ENCODE measurements at places on chromosomes 3 and 15.

DNA sequence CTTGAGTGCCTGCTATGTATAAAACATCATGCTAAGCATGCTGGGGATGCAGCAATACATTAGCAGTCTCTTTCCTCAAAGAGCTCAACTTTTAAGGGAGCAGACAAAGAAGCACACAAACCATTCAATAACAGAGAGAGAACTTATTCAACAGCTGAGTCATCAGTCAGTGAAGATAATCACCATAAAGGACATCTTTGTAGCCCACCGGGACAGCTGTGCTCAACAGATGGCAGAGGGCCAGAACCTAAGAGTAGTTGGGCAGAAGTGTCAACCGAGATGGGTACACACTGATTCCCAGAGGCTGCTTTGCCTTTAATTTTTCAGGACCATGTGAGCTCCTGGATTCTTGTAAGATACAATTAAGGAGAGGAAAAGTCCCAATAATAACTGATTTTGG lies 4.2 kb upstream of the RAB8B start:
- no peak for DNase-seq

- no peak for DNase-seq
Measured at GRCh38 chr3:70974747-70975146, 608.8 kb downstream of the FOXP1 start.

DNA sequence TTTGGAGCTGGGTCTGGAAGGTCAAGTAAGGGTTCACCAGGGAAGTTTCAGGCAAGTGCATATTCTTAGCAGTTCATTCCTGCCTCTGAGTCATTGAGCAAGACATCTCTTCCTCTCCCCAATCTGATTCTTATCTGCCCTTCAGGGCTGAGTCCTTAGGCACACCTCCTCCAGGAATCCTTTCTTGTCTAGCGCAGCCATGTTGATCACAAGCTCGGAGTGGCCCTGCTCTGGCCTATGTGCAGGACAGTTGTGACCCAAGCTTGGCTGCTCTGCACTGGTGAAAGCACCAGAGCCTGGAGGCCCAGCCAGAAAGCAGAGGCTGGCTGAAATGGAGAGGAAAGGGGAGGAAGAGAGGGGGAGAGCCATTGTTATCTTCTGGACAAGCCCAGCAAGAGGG lies 30.9 kb upstream of the MRPS22 start:
- DNase-seq = peak; percentile 42

- DNase-seq = no peak
Measured at GRCh38 chr3:130900959-130901358, 7.1 kb downstream of the ATP2C1 start.

DNA sequence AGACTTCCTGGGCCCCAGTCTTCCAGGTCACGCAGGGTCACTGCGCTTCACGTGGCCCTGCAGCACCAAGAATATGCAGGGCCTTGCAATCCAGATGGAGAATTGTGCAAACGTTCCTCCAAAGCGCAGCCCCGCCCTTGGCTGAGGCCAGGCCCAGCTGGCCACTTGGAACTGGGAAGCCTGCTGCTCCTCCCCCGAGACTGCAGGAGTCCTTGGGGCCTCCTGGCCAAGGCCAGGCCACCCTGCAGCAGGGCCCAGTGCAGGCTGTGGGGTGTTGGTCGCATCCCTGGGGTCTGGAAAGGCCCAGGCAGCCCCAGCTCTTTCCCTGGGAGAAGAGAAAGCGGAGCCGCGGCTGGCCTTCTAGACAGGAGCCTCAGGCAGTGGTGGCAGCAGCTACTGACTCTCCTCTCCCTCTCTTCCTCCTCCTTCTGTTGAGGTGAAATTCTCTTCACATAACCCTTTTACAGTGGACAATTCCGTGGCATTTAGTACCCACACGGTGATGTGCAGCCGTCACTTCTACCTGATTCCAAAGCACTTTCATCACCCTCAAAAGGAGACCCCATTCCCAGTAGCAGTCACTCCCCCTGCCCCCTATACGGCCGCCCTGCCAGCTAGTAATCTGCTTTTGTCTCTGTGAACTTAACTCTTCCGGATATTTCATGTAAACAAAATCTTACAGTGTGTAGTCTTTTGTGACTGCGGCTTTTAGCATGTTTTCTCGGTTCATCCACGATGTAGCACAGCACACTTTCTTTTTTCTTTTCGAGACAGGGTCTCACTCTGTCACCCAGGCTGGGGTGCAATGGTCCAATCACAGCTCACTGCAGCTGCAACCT lies 103.9 kb downstream of the TMEM266 start:
- DNase-seq = no peak

- peak; percentile 41 for DNase-seq
Measured at GRCh38 chr3:69741032-69741767, 1.9 kb downstream of the MITF start.

DNA sequence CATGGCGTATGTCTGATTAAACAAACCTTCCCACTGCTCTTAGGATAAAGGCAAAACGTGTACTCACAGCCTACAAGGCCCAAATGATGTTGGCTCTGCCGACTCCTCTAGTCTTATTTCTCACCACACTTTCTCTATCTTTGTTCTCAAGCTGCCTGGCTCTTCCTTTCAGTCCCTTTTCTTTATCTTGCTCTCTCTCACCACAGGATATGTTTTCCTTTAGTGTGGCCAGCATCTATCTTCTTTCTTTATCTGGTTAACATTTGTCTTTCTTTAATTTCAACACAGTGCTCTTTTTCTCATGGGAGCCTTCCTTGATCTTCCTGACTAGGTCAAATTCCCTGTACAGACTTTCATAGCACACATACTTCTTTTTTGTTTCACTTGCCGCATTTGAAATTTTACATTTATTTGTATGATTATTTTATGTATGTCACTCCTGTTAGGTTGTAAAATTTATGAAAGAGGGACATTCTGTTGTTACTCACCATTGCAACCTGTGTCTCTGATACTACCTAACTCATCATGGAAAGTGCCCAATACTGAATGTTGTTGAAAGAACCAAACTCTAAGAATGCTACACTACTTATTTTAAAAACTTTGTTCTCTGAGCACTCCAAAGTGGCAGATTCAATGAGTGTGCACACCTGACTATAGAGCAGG lies 328.9 kb upstream of the CBLB start:
- DNase-seq = peak; percentile 46

- DNase-seq = no peak
Measured at GRCh38 chr3:42691816-42692666, 6.7 kb downstream of the KLHL40 start.

GRCh38 chr3:28300345-28300962 lies 48.1 kb upstream of the ZCWPW2 start:
- DNase-seq = no peak

DNA sequence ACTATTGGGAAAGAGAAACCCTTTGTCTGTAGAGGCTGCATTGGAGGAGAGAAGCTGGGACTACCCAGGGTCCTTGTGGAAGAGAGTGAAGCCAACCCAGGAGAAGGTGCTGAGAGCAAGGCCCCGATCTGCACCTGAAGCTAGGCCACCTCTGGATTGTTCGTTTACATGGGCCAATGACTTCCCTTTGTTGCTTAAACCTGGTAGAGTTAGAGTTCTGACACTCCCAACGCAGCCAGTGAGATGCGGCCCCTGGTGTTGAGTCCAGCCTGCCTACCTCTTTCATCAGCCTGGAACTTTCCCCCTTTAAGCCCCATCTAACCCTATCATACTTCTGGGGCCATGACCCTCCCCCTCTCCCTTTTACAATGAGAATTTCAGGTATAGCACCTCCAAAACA lies 30.8 kb downstream of the CCDC13 start:
- DNase-seq = no peak

- no peak for DNase-seq
Measured at GRCh38 chr3:32275506-32275905, 37.0 kb downstream of the CMTM8 start.

DNA sequence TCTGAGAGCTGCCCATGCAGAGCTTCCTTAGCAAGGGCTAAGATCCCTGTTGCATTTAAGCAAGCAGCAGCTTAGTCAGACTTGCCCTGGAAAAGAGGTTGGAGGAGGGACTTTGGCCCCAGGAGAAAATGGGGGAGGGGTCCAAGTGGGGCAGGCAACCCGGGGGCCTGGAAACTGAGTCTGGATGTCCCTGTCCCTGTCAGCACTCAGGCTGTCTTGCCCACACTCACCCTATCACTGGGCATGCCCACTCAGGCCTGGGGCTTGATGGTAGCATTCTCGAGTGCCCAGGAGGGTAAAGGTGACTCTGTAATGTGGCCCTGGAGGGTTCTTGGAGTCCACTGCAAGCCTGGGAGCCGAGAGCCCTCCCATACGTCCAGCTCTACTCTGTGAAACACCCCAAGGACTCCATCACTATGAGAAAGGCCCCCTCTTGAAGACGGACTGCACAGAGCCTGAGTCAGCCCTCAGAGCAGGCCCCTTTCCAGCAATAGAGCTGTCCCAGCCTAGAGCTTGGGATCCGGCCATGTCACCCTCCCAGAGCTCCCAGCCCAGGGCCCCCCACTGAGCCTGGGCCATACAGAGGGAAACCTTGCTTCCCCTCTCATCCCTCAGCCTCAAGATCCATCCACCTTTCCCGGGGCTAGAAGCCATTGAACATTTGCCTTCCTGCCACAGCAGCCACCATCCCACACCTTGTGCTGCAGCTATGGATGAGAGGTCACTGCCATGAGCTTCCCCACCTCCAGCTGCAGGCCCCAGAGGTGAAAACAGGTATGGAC lies 13.4 kb downstream of the MYL3 start:
- no peak for DNase-seq

GRCh38 chr15:61750271-61751084 lies 309.8 kb downstream of the VPS13C start:
- DNase-seq = no peak

- peak; percentile 82 for DNase-seq
Measured at GRCh38 chr3:32249184-32249782, 10.8 kb downstream of the CMTM8 start.

DNA sequence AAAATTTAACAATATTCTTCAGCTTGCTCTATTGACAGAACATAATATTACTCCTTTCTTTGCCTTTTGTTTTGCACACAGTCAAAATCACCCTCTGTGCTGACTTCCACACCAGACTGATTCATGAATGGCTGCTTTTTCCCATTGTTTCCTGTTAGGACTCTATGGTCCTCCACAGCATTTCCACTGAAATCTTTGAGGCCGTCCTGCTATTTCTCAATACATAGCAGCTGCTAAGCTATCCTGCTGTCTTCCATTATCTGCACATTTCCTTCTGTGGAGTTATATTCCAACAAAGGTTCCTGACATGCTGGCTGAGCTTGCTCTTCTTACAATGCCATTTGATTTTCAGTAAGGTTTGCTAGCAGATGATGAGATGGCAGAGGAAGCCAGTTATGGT lies 153.3 kb downstream of the EPHA3 start:
- no peak for DNase-seq

- no peak for DNase-seq
Measured at GRCh38 chr15:85980946-85981345, 98.7 kb upstream of the AGBL1 start.

DNA sequence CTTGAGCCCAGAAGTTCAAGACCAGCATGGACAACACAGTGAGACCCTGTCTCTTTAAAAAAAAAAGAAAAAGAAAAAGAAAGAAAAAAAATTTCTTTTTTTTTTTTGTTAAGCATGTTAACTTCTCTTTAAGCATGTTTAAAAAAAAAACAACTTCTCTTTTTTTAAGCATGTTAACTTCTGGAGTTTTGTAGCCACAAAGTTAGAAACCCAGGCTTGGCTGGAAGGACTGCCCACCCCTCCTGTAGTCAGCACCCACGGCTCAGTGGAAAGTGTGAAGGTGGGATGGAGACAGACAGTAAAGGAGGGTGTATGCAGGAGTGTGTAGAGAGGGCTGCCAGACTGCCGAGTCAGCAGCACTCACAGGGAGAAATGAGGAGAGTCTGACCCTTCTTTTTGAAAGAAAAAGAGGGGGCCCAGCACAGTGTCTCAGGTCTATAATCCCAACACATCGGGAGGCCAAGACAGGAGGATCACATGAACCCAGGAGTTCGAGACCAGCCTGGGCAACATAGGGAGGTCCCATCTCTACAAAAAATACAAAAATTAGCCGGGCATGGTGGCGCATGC lies 33.2 kb downstream of the GOLGA8S start:
- peak; percentile 1 for DNase-seq

All from OCI-M1 (cell line).